ENCODE measurements at places on chromosomes 6 and 20. TPM values are rescaled to one million over a fixed set of nuclear protein-coding genes. Genes with fewer than 3 reads are reported as not detected.

The MATN4 gene
- total RNA-seq = 4.9 TPM

DNA sequence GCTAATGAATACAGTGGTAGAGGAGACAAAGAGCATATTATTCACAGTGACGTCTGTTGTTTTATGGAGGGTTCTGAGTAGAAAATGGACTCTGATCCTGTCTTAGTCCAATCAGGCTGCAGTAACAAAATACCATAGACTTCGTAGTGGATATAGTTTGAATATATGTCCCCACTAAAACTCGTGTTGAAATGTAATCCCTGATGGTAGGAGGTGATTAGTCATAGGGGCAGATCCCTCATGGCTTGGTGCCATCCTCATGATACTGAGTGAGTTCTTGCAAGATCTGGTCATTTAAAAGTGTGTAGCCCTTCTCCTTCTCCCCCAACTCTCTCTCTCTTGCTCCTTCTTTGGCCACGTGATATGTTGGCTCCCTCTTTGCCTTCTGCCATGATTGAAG, 82.5 kb downstream of the CD83 start:
- H3K27ac ChIP-seq = no peak overlapping the region
- H3K27me3 ChIP-seq = no peaks in the 10 kb centered on the region

The CD109 gene
- 2.6 TPM for total RNA-seq

- DNase-seq = no peak
- no peak overlapping the region for H3K27ac ChIP-seq
- no peak overlapping the region for H3K4me3 ChIP-seq
- H3K4me1 ChIP-seq = no peaks in the 10 kb centered on the region
- no peaks in the 10 kb centered on the region for H3K27me3 ChIP-seq
Measured at GRCh38 chr6:151209071-151209831, 30.5 kb upstream of the AKAP12 start.

The BPIFB2 gene
- not detected for total RNA-seq

DNA sequence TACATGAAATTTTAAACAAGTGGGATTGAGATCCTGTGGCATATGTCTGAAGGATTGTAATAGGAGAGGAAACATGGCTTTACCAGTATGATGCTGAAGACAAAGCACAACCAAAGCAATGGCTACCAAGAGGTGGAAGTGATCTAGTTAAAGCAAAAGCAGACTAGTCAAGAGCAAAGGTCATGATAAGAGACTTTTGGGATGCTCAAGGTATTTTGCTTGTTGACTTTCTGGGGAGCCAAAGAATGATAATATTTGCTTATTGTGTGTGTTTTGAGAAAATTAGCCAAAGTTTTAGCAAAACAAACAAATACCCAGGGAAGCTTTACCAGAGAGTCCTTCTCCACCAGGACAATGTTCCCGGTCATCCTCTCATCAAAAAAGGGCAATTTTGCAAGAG, 20.3 kb downstream of the SLC16A10 start:
- no peak for DNase-seq
- H3K4me3 ChIP-seq = no peak overlapping the region
- H3K27me3 ChIP-seq = no peaks in the 10 kb centered on the region

The PREP gene
- total RNA-seq = 10.1 TPM

Measured in body of pancreas (tissue), 4 donors.